ENCODE measurements at places on chromosomes 2 and 18.

DNA sequence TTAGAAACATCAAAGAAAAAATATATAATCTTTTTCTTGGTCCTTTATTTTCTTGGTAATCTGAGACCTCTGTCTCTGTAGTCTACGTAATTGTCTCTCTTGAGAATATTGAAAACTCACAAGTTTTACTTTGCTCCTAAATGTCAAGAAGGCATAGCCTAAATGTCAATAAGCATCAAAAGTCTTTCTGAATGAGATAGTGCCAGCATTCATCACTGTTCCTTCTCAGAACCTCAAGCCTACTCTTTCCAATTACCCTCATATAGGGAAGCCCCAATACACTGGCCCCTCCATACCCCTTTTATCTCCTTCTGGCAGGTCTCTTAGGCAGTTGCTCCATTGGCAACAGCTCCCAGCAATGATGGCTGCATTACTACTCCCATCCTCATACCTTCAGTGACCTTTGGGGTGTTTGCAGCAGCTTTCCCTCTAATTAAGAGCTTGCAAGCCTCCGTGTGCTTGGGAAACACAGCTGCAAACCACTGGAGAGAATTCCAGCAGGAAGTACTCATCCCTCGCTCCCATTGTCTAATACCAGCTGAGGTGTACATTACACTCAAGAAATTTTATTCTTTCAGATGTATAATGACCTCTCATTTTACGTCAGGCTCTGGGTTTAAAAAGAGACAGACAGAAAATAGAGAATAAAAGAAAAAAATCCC lies 95.8 kb downstream of the KYNU start:
- DNase-seq: no peak

DNA sequence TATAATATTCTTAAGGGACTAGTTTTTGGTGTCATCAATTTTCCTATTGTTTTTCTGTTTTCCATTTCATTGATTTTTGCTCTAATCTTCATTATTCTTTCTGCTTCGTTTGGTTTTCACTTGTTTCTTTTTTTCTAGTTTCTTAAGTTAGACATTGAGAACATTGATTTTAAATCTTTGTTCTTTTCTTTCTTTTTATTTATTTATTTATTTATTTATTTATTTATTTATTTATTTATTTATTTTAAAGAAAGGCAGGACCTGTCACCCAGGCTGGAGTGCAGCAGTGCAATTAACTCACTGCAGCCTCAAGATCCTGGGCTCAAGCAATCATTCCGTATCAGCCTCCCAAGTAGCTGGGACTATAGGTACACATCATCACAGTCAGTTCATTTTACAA lies 7.0 kb upstream of the FMNL2 start:
- no peak for DNase-seq

DNA sequence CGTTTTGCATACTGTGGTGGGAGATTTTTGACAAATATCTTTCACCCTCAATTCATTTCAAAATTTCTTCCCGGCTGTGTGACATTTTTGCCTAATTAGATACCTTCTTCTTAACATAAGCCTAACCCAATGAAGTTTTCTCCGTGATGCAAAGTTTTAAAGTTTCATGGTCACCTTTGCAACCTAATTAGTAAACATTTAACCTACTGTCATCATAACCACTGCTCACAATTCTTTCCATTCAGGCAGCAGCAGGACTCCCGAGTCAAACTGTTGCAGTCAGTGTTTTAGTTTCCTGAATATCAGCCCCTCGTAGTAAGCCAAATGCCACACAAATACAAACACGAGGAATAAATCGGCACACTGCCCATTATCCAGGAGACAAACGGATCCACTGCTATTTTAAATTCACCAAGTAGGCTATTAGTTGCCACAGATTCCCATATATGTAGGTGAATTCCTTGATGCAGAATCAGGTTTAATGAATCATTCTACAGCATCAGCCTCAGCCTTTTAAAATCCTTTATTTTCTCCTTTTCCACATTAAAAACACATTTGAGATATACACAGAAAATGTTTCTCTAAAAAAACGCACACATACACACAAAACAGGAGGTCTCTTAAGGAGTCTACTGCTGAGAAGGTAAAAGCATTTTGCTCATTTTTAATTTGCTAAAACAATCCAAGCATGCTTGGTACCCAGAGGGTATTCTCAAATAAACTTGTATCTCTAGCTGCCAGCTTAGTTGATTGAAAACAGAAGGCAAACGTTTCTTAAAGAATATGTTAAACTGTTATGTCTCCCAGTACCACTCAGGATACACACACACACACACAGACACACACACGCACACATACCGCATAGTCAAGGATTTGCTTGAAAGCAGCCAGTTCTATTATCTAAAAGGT lies 106.5 kb upstream of the KCTD1 start:
- DNase-seq: no peak

DNA sequence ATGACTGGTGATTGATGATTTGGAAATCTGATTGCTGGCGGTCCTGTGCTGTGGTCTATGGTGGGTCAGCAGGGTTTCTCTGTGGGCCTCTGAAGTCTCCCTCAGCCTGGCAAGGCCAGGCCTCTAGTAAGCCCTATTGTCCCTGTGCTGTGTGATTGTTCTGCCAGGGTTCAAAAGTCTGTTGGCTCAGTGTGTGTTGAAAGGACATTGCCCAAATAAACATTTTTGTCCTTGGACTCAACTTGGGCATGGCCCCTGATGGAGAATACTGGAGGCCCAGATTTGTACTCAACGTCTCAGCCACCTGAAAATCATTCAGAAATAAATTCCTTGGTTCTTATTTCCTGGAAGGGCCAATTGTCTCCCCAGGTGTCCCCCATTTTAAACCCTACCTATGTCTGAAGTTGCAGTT lies 74.4 kb downstream of the MAP4K4 start:
- DNase-seq: no peak

DNA sequence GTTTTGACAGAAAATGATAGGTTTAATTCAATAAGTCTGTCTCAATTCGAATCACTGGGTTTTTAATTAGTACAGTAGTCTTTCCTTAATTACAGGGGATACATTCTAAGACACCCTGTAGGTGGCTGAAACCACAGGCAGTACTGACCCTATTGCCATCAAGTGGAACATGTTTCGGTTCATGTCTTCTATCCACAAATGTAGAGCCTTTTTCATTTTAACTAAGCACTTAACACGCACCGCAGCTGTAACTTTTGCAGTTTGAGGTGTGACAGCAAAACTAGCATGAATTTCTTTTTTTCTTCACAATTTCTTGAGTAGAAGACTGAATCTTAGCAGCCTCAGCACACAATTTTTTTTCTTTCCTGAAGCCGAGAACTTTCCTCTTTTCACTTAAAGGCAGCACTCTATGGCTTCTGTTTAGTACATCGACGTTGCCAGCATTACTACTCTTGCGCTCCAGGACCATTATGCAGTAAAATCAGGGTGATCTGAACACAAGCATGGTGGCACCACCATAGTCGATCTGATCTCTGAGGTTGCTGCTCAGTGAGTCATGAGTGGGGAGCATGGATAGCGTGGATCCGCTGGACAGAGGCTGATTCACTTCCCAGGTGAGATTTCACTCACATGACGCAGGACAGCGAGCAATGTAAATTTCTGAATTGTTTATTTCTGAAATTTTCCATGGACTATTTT lies 805.1 kb downstream of the RNF144A start:
- no peak for DNase-seq

GRCh38 chr2:120385355-120386127 lies 39.6 kb downstream of the INHBB start:
- no peak for DNase-seq

DNA sequence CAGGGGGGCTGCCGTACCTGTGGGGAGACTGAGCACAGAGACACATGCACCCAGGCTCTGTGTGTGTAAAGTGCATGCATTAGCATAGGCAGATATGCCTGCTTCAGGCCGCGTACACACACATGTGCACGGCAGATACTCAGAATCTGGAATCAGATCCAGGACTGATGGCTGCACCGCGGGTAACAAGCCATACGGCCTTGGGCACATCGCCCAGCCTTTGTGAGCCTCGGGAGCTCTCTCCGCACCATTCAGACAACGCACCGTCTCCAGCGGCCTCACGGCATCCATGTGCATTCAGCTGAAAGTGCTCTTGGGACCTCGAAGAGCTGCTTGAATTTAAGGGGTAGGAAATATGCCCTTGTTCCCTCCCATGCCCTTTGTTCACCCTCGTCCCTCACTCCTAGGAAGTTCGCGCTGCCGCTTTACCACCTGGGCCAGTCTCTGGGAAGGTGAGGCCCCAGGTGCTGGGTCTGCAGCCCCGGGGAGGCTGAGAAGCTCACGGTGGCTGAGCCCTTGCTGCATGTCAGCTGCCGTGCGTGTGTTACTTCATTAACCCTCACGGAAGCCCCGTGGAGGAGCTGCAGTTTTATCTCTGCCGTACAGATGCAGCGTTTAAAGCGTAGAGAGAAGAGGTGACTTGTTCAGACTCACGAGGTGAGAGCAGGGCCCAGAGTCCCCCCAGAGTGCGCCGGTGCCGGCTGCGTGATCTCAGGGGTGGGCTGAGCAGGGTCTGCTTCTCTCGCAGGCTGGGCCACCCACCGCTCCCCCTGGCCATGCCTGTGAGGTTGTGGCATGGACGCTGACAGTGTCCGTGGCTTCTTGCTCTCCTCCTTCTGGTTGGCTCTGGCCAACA lies 377.7 kb upstream of the MYT1L start:
- no peak for DNase-seq

- no peak for DNase-seq
Observed at GRCh38 chr2:27255660-27256059, 7.2 kb downstream of the SLC30A3 start.

- no peak for DNase-seq
Observed at GRCh38 chr2:230899287-230899686, 25.8 kb downstream of the GPR55 start.

DNA sequence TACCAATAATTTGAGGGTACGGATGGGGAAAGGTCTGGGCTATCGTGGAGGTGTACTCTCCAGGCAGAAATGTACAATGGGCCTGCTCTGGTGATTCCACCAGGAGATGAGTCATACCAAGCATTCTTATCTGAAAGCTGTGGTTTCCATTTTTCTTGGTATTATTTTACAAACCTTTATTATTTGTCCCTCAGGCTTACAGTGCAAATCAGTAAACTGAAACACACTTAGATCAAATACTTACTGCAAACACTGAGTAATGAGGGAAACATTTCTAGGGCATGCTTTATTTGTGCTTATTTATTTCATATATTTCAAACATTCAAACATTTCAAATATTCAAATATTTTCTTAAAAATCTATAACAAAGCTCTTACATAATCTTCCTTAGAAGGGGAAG lies 319.8 kb downstream of the RND3 start:
- no peak for DNase-seq

- no peak for DNase-seq
Observed at GRCh38 chr2:27956888-27957287, 66.4 kb downstream of the BABAM2 start.

GRCh38 chr2:73013936-73014335 lies 57.6 kb downstream of the SFXN5 start:
- no peak for DNase-seq

GRCh38 chr2:120637847-120638246 lies 97.8 kb upstream of the GLI2 start:
- no peak for DNase-seq

GRCh38 chr2:132583666-132584360 lies 86.2 kb downstream of the LYPD1 start:
- no peak for DNase-seq

- DNase-seq: no peak
Observed at GRCh38 chr2:126674075-126674744, 18.3 kb downstream of the GYPC start.

- DNase-seq: no peak
Observed at GRCh38 chr2:238861013-238861730, 13.3 kb downstream of the TWIST2 start.

DNA sequence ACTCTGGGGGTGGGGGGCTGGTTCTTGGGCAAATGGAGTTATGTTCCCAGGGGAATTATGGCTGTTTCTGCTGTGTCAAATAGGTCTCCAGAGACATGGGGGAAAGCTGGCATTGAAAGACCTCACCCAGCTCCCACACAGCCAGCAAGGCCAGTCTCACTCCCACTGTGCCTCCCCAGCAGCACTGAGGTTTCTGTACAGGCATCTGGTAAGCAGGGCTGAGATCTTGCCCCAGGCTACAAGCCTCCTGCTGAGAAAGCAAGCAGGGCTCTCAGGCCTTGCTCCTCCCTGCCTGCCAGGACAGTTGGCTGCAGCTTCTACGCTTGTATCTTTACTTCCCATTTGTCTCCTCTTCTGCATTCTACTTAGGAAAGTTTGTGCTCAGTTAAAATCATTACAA lies 50.5 kb upstream of the FHOD3 start:
- no peak for DNase-seq

DNA sequence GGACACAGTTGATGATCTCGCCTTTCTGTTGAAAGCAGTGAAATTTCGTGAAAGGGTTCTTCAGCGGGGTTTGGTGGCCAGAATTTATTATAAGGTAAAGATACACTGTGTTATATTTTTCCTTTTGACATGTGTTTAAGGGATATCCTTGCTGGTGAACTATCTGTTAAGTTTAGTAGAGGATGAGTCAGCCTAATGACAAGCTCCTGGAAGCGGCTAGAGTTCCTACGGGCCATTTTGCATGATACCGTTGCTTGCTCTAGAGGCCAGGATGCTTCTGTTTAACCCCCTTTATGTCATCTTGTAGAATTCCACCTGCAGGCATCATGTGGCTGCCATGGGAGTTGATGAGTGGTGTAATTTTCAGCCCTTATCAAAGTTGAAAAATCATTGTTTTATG lies 124.8 kb upstream of the BCL2L11 start:
- no peak for DNase-seq

DNA sequence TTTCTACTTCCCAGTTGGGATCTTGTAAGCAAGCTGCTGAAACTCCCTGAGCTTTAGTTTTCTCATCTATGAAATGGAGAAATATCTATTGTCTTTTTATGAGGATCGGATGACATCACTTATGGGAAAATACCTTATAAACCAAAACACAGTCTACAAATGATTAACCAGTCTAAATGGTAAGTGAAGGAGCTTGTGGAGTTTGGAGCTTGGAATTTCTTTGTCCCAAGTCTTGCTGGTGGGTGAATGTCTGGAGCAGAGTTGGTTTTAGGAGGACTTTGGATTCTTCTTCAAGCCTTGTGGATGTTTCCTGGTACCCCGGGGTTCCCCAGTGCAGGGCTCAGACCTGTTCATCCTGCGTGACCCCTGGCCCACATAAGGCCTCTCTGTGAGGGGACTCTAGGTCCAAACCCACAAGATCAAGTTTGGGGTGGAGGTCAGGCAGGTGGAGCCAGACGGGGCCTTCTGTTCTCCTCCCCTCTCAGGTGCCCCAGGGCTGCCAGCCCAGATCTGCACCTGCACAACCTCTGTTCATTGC lies 43.2 kb downstream of the FOSL2 start:
- DNase-seq: no peak

- no peak for DNase-seq
Observed at GRCh38 chr2:151191001-151191400, 70.7 kb downstream of the RBM43 start.

- no peak for DNase-seq
Observed at GRCh38 chr2:211049321-211050018, 493.1 kb downstream of the CPS1 start.
